ENCODE measurements at places on chromosomes 3 and 15.

GRCh38 chr15:60704717-60705116 is 225.8 kb upstream of the ICE2 start:
- no peak for DNase-seq

GRCh38 chr3:194489736-194490612 is 3.2 kb upstream of the ATP13A3 start:
- DNase-seq: no peak

DNA sequence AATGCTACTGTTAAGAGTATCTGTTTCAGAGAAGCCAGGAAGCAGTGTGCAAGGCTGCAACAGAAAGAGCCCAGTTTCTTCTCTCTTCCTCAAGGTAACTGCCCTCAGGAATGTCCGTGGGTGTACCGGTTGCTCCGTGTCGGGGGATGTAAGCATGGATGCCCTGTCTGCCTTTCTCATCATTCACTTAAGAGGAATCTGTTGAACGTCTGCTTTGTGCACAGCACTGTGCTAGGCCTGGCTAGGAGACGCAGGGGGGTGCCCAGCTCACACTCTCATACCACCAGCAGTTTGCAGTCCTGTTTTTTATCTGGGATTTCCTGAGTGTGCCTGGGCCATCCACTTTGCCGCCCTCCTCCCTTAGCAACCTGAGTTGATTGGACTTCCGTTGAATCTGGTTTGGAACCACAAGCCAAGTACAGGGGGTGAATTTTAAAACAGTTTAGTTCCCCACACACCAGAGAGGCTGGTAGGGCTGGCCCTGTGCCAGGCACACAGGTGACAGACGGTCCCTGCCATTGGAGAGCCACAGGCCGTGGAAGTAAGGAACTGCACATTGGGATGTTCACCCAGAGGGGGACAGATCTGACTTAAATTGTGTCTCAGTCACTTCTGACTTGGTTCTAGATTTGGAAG is 11.2 kb downstream of the BOC start:
- no peak for DNase-seq

- no peak for DNase-seq
Observed at GRCh38 chr3:104069114-104069513, 1297.6 kb upstream of the ALCAM start.

Data from stimulated activated CD8-positive, alpha-beta memory T cell treated with anti-CD3 and anti-CD28 coated beads, Interleukin-4, amount 100 ng/mL, for 4 hours (primary cell).